ENCODE measurements at places on chromosomes 5 and 9. TPM values are rescaled to one million over a fixed set of nuclear protein-coding genes. Genes with fewer than 3 reads are reported as not detected.

Gene NXNL2
- not detected for total RNA-seq

- no peak for DNase-seq
These were observed 177.7 kb downstream of the CPLANE1 start for GRCh38 chr5:37071487-37071886.

GRCh38 chr5:37847978-37848425 lies 8.2 kb upstream of the GDNF start:
- DNase-seq: peak; percentile 66

- DNase-seq: no peak
These were observed 12.5 kb upstream of the CARD9 start for GRCh38 chr9:136386018-136386417.

Measured in H4 (cell line).